ENCODE measurements at places on chromosomes 11 and 22.

GRCh38 chr11:115042002-115042401, 363.7 kb downstream of the NXPE2 start:
- no peak for DNase-seq

DNA sequence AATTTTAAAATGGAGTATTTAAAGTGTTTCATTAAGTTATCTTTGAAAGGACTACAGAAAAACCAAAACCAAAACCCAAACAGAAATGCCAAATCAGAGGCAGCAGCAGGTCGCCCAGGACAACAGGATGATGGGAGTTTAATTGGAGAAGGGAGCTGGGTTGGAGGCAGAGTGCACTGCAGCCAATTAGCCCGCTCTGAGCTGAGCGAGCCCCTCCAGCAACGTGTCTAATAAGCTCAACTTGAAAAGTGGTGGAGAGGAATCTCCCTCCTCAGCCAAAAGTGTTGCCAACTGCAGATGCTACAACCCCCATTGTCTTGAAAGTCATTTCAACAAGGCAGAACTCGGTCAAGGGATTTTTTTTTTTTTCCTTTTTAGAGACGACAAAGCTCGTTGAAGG, 323.9 kb downstream of the CADM1 start:
- no peak for DNase-seq

- no peak for DNase-seq
These were observed at the start of gene ANO9 for GRCh38 chr11:441418-442274. TSS of gene ANO9 (minus strand) at chr11:442011. CDS start at chr11:441926, 85 bp downstream.

DNA sequence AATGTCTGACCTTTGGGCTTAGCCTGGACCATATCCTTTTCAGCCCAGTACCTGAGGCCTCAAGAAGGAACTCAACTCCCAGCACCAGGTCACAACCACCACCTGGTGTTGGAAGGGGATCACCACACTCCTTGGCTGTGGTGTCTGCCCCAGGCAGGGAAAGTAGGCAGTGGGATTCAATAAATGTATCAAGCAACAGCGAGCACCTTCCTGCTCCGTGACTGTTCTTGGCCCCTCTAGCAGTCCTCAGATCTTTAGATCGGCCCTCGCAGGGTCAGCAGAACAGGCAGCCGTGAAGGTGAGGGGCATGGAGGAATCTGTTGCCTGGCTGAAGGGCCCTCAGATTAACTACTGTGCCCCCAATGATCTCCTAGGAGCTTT, 15.9 kb downstream of the ARFGAP2 start:
- DNase-seq = no peak

DNA sequence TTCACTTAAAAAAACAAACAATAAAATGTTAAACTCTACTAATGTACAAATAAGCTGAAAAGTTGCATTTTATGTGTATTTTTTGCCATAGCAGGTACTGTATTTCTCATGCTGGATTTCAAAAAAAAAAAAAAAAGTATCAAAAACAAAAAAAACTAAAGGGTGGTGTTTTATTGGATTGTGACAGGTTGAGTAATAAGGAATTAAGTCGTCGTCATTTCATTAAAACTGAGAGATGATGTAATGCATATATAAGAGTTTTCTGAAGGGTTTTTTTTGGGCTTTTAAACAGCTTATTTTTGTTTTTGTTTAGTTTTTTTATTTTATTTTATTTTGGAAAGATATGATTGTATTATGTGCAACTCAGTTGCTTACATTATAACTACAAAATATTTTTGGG, 10.9 kb upstream of the ADSL start:
- DNase-seq = no peak

DNA sequence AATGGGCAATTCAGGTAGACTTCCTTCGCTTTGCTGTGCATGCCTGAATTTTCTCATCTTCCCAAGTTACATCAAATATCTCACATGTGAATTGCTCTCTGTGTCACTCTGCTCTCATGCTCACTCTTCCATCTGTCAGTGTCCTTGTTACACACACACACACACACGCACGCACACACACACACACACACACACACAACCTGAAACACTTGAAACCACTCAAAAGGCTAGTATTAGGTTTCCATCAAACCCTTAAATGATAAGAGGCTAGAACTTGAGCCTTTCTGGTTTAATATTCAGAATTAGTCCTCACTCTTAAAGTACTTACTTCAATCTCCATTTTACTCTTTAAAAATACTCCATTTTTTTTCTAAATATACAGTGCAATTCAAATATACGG, 282.4 kb downstream of the C11orf87 start:
- DNase-seq = no peak

DNA sequence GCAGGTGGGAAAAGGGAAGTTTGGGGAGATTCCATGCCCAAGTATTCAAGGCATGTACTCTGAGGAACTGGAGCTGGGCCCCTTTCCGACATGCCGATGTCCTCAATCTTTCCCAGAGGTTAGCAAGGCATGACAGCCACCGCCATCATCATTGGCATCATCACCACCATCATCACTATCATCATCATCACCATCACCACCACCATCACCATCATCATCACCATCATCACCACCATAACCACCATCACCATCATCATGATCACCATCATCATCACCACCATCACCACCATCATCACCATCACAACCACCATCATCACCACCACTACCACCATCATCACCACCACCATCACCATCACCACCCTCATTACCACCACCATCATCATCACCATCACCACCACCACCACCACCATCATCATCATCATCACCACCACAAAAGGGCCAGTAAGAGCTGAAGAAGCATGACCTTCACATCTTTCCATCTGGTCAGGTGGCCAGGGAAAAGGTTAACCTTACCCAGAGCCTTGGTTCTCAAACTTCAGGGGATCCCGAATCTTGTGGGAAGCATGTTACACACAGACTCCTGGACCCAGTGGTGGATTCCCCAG, 25.8 kb downstream of the PHF21B start:
- no peak for DNase-seq

DNA sequence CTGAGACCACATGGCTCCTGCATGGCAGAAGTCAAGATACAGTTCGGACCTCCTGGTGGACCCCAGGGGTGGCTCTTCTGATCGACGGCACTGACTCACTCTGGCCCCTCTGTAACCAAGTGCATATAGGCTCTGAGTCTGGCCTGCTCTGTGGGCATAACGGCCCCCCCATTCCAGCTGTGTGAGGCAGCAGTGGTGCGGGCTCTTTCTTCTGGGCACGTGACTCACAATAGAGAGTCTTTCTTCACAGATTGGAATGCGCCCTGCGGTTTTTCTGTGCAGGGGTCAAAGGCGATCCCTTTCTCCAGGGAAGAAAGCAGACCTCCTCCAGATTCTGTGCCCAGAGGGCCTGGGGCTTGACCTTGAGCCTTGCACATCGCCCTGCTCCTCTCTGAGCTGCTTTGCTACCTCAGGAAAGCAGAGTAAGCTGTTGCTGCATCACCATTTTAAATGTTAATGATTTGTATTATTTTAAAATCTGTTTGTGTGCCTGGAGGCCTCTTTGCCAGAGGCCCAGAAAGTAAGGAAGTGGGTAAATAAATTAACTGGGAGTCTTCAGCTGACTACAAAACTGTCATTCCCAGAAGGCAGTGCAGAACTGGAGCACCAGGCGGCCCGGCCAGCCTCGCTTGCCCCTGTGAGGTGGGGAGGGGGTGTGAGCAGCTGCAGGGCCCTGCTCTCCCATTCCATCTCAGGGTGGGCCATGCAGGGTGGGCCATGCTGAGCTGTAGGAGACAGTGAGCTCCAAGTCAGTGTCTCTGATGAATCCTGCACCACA, 199.0 kb downstream of the GRIK4 start:
- peak; percentile 65 for DNase-seq

GRCh38 chr11:19994672-19995071, 165.6 kb downstream of the DBX1 start:
- DNase-seq = no peak

GRCh38 chr11:67371911-67372320, 1.5 kb downstream of the CLCF1 start:
- no peak for DNase-seq

- no peak for DNase-seq
These were observed 269.0 kb downstream of the ST3GAL4 start for GRCh38 chr11:126624506-126624905.

DNA sequence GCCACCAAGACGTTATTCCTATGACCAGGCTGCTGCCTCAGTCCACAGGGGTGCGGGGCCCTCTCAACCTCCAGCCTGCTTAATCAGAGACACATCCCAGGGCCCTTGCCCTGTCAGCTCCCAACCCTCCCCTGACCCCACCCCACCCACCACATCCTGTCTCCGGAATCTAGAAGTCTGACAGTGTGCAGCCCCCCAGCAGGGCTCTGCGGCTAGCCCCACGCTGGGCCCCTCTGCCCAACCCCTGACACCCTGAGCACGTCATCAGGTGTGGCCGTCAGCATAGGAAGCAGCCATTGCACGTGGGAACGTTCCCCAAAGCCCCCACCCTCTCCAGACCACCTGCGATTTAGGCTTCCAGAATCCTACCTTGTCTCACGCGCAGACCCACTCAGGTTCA, 34.3 kb upstream of the IGSF9B start:
- no peak for DNase-seq

DNA sequence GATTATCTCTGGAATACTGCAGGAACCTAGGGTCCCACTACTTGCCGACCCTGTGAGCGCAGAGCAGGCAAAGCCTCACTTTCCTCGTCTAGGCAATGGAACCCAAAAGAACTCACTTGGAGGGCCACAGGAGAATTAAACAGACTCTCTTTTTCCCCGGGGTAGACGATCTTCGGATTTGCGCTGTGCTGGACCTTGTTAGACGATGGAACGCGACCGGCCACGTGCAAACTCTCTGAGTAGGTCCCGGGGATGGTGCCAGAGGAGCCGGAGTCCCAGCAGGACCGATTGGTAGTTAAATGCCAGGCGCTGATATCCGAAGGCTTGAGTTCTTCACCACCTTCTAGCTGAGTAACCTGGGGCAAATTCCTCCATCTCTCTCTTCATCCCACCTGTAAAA, 1.0 kb upstream of the SLC1A2 start:
- DNase-seq = no peak

GRCh38 chr11:58927393-58928106, 11.7 kb upstream of the GLYATL1 start:
- DNase-seq = no peak

GRCh38 chr11:106304274-106304673, 226.8 kb downstream of the AASDHPPT start:
- no peak for DNase-seq

DNA sequence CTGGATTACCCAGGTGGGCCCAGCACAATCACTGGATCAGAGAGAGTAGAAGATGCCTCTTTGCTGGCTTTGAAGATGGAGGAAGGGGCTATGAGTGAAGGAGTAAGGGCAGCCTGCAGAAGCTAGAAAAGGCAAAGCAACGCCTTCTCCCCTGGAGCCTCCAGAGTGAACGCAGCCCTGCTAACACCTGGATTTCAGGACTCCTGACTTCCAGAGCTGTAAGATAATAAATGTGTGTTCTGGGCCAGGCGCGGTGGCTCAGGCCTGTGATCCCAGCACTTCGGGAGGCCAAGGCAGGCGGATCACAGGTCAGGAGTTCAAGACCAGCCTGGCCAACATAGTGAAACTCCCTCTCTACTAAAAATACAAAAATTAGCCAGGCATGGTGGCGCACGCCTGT, 102.4 kb downstream of the MORC2 start:
- no peak for DNase-seq

GRCh38 chr11:56700242-56700913, 1.5 kb downstream of the OR9G1 start:
- DNase-seq = no peak

GRCh38 chr22:34070531-34070930, 150.3 kb upstream of the LARGE1 start:
- no peak for DNase-seq

GRCh38 chr22:22927888-22928665, 40.5 kb downstream of the IGLL5 start:
- DNase-seq = no peak

GRCh38 chr11:35040221-35040942, 98.6 kb upstream of the CD44 start:
- peak; percentile 27 for DNase-seq

- DNase-seq = no peak
These were observed 706 bp downstream of the DCPS start for GRCh38 chr11:126304457-126305075.

GRCh38 chr22:28497188-28497587, 182.5 kb downstream of the TTC28 start:
- no peak for DNase-seq

DNA sequence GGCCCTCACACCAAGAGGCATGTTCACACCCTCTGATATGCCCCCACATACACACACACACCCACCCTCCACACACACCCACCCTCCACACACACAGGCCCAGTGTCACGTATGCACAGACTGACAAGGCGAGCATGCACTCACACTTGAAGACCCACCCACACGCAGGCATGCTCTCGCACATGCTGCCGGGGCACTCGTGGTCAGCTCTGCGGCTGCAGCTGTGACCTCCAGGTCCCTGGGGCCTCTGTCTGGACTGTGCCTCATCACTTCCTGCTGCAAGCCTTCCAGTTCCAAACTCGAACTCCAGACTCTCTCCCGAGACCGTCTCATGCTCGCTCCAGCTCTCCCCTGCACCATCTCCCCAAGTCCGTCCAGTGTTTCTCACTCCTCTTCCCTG, 9.5 kb downstream of the DCHS1 start:
- no peak for DNase-seq

DNA sequence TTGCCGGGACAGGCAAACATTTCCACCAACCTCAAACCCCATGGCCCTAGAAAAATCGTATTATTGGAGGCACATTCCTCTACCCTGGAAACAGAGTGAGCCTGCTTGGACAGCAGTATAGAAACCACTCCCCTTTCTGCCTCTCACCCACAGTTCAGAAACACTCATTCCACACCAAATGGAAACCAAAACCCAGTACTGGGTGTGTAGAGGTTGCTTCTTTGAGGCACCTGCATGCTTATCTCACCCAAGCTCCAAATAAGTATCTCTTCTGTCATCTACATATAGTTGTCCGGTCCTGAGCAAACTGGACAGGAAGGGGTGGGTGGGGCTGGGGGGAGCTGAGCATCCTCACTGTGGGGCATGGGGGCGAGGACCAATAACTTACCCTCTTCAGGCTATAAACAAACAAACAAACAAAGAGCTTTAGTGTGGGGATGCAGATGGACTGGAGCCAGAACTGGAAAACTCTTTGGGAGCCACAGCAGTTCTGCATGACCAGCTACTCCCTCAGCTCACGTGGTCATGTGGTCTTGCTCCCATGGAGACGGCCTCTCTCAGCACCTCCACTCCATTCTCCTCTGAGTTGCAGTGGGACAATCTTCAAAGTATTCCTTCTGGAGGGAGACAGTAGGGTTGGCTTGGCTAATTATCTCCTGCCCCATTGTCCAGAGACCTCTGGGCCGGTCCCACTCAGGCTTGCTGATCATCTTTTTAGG, 1.0 kb upstream of the PLAAT2 start:
- no peak for DNase-seq
